Stimulated activated CD4-positive, alpha-beta T cell treated with anti-CD3 and anti-CD28 coated beads, Interleukin-1b, Interleukin-23, amount 100 ng/mL, for 48 hours (primary cell): ENCODE measurements at places on chromosomes 11 and 22.

GRCh38 chr11:16047073-16047472, 309.3 kb downstream of the SOX6 start:
- DNase-seq: no peak

GRCh38 chr11:37072538-37073055, 474.6 kb upstream of the RAG2 start:
- DNase-seq: no peak

- no peak for DNase-seq
These were observed 106.8 kb downstream of the GRAMD1B start for GRCh38 chr11:123536690-123537437.

DNA sequence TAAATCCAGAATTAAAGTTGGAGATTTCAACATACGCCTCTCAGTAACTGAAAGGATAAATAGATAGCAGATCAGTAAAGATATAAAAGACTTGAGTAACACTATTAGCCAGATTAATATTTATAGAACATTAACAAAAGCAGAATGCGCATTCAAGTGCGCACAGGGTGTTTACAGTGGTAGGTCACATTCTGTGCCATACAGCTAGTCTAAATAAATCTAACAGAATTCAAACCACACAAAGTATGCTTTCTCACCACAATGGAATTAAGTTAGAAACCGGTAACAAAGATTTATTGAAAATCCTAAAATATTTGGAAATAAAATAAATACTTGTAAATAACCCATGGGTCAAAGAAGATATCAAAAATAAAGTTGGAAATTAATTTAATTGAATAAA, 341.0 kb downstream of the DYNC2H1 start:
- no peak for DNase-seq

GRCh38 chr11:125091877-125092664, 19.4 kb downstream of the TMEM218 start:
- DNase-seq: no peak

GRCh38 chr22:45130891-45131290, 32.8 kb upstream of the NUP50 start:
- no peak for DNase-seq

GRCh38 chr11:78140392-78141077, 1.1 kb upstream of the ALG8 start:
- peak; percentile 11 for DNase-seq

- no peak for DNase-seq
These were observed 26.9 kb downstream of the PPFIA1 start for GRCh38 chr11:70297341-70297740.

GRCh38 chr22:26565889-26566288, 24.0 kb downstream of the TPST2 start:
- no peak for DNase-seq

GRCh38 chr11:75667831-75668450, 897 bp downstream of the MAP6 start:
- no peak for DNase-seq

DNA sequence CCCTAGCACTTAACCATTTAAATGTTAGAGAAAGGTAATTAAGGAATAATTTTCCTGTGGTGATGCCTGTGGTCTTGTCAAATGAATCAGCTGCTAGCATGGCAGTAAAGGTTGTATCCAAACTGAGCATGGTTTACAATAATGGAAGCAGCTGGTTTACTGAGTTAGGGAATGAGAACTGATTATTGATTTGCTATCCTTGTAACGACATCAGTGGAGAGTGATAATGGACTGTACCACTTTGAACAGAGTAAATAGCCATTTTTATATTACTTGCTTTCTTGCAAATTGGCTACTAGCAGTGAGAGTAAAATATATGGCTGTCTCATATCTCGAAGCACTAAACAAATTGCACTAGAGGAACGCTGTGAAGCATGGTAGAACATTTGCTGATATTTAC, 589.0 kb upstream of the ANO5 start:
- no peak for DNase-seq

GRCh38 chr11:124277804-124278203, 21.6 kb downstream of the OR8G5 start:
- DNase-seq: no peak

- DNase-seq: no peak
These were observed 900.1 kb downstream of the BRD1 start for GRCh38 chr22:48927591-48927990.

- DNase-seq: no peak
These were observed 39.6 kb downstream of the NAT10 start for GRCh38 chr11:34145073-34145472.

DNA sequence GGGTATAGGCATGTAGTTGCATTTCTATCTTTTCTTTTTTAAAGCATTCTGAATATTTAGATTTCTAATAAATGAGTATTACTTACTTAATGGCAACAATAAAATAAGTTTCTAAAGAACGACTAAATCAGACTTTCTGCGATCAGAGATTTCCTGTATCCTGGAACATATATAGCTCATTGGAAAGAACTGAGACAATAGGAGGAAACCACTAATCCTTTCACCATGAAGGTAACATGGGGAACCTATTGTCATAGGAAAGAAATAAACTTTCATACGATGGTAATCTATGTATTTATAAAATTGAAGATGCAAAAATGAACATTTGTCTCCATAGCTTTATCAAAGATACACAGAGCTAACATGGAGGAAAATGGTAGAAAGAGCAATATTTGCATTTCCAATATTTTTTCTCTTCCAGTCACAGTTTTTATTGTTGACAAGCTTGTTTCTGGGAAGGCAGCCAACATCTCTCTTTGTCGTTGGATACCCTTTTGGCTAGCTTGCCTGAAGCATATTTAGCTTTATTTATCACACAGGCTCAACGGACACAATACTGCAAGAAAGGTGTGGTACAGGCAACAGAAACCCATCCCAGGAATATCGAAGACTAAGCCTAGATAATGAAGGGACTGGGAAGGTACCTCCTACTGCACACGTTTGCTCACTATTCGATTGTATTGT, 293.3 kb upstream of the MPPED2 start:
- DNase-seq: no peak

DNA sequence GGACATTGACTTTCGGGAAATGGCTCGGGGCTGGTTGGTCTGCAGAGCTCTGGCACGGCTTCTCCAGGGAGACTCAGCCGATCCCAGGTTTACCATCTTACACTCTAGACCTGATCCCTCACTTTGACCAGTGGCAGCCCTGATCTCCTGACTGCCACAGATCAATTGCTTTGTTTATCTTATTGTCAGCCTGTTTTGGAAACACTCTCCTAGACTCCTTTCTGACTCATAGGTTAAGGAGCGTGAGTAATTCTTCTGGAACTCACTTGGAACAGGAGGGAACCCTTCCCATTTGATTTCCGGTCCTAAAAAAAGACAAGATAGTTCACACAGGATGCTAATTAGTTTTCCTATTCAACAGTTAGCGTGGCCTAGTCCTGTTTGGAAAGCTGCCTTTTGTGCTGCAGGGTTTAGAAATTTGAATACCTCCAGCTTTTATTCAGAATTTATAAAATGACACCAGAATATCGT, 16.0 kb upstream of the BMAL1 start:
- no peak for DNase-seq

DNA sequence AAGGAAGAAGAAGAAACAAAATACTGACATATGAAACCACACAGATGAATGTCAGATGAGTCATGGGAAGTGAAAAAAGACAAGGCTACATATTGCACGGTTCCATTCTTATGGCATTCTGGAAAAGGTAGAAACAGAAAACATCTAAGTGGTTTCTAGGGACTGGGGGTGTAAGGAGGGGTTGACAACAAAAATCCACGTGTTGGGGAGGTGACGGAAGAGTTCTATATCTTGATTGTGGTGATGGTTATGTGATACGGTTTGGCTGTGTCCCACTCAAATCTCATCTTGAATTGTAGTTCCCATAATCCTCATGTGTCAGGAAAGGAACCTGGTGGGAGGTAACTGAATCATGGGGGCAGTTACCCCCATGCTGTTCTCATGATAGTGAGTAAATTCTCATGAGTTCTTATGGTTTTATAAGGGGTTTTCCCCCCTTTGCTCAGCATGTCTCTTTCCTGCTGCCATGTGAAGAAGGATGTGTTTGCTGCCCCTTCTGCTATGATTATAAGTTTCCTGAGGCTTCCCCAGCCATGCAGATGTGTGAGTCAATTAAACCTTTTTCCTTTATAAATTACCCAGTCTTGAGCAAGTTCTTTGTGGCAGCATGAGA, 6.4 kb upstream of the ARFGAP3 start:
- DNase-seq: peak; percentile 43
